Iris pigment epithelial cell (primary cell): ENCODE measurements at places on chromosomes 7 and 10.

DNA sequence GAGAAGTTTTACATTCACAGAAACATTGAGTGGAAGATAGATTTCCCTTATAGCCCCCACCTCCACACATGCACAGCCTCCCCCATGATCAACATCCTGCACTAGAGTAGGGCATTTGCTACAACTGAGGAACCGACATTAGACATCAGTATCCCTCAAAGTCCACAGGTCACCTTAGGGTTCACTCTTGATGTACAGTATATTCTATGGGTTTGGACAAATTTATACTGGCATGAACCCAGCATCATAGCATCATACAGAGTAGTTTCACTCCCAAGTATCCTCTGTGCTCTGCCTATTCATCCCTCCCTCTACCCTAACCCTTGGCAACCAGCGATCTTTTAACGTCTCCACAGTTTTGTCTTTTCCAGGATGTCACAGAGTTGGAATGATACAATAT lies 64.4 kb downstream of the VSTM4 start:
- no peak for DNase-seq

GRCh38 chr10:19983880-19984565 lies 167.8 kb downstream of the PLXDC2 start:
- no peak for DNase-seq

DNA sequence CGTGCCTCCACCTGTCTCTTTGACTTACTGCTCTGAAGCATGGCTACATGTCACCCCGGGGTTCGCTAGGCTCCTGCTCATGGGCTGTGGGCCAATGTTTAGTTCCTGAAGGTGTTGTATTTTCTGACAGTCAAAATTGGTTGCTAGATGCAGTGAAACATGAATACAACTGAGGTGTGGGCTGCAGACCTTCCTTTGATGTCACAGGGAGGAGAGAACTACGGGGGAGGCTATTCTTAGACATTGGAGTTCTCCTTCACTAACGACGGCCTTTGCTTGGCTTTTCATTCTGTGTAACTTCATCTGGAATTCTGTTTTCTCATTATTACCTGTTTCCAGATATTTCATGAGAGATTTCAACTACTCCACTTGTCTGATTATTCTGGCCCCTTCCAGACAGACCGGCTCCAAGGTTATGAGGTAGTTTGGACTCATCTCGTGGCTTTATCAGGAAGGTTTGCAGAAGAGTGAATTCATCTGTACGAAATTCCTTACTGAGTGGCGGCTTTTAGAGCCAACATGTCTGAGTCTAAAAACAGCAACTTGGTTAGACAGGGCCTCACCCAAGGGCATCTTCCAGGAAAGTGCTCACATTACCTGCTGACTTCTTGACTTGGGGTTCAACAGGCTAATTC lies 774.7 kb downstream of the SUGCT start:
- DNase-seq, result no peak

DNA sequence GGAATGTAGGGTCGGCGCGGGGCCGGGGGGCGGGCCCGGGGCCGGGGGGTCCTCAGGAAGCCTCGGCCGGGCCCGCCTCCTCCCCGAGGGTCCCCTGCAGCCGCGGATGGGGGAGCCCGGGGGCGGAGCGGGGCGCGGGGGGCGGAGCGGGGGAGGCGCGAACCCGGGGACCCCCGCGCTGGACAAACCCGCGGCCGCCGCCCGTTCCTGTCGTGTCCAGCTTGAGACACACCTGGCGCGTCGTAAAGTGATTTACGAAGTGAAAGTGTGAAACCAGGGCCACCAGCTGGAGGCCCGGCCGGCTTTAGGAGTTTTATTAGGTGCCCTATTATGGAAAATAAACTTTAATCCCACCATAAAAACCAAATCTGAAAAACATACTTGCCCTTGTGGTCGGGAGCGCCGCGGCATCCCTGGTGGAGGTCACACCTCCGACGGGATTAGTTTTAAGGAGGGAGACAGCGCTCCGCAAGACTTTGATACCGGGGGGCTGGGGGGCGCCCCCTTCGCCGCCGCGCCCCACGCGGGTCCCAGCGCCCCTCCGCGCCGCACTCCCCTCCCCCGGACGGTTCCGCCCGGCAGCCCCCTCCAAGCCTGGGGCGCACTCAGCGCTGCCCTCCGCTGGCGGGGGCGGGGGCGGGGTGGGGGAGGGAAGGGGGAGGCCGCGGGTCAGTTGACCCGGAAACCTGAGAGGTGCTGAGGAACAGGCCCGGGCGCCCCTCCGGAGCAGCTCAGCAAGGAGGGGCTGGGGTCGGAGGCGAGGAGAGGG lies 10.3 kb downstream of the MNX1 start:
- DNase-seq, result no peak

DNA sequence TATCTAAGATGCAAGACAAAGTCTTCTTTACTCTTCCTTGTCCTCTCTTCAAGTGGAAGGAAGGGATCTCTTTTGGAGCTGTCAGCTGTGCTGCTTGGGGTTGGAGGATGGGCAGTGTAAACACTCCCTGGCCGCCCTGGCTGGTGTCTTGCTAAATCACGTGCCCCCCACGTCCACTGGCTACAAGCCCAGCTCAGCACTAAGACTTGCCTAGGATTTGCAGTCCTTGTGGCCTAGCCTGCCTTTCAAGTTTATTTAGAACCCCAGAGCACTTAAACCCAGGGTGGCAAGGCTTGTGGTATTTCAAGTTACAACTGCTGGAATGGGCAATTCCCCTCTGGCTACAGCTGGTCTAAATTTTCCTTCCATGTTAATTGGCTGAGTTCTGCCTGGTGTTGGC lies 272.4 kb upstream of the MYO3A start:
- peak; percentile 11 for DNase-seq

- no peak for DNase-seq
Observed at GRCh38 chr7:7519056-7519455, 16.6 kb downstream of the COL28A1 start.

GRCh38 chr10:133059571-133059970 lies 28.2 kb upstream of the ADGRA1 start:
- DNase-seq, result no peak

GRCh38 chr10:127737563-127738511 lies 852 bp downstream of the FOXI2 start:
- no peak for DNase-seq

DNA sequence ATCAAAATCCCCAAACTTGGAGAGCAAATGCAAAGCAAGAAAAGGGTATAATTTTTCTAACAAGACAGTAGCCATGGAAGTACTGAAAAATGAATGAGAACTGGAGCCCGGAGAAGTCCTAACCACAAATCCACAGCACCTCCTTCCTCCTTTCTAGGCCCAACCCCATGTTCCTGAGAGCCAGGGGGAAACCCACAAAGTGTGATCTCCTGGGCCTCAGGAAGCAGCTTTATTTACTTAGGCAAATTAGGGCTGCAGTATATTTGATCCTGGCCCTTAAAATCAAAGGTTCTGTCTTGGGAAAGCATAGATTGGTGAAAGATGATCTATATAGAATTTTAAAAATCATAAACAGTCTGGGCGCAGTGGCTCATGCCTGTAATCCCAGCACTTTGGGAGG lies 103.0 kb downstream of the DOCK4 start:
- peak; percentile 94 for DNase-seq

- DNase-seq, result no peak
Observed at GRCh38 chr10:79483299-79483698, 29.0 kb upstream of the EIF5AL1 start.

DNA sequence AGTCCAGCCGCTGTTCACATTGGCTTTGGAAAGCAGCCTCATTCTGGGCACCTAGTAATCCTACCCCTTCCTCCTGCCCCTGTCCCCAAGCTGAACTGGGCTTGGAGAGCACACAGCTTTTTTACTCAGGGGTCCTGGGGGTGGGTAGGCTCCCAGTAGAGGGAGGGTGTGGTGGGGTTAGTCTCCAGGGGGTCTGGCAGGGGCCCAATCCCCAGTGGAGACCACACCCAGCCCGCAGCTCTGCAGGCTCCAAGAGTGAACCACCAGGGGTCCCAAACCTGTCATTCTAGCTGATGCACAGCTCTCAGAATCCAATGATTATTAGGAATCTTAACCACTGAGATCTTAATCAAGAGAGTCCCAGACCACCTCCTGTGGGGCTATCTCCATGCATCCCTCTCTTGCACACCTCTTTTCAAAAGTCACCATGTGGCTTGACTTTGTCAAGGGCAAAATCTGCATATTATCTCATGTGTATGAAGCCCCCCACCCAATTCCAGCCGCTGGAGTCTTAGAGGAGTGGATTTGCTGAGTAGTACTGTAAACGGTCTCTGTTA lies 2.7 kb downstream of the HOXA11 start:
- no peak for DNase-seq

GRCh38 chr7:159139202-159139601 lies 5.5 kb downstream of the VIPR2 start:
- DNase-seq, result no peak

- no peak for DNase-seq
Observed at GRCh38 chr7:112540839-112541577, 60.2 kb downstream of the LSMEM1 start.

DNA sequence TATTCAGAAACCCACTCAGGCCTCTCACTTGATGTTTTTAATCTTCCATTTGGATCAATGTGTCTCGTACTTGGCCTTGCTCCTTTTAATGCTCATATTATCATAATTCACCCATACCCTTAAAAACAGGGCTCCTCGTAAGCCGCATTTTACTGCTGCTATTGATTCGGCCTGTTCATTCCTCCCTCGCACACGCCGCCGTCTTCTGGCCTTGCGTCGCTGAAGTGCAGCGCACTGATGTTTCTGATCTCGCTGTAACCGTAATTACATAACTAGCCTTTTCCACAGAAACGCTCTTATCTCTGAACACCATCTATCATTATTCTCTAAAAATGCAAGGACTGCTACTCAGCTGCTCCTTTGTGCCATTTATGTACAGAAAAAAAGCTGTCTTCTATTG lies 544.5 kb upstream of the FOXK1 start:
- DNase-seq, result no peak

- DNase-seq, result no peak
Observed at GRCh38 chr10:28184810-28185209, 118.1 kb downstream of the MPP7 start.

GRCh38 chr10:36119455-36119854 lies 477.4 kb upstream of the FZD8 start:
- DNase-seq, result no peak

DNA sequence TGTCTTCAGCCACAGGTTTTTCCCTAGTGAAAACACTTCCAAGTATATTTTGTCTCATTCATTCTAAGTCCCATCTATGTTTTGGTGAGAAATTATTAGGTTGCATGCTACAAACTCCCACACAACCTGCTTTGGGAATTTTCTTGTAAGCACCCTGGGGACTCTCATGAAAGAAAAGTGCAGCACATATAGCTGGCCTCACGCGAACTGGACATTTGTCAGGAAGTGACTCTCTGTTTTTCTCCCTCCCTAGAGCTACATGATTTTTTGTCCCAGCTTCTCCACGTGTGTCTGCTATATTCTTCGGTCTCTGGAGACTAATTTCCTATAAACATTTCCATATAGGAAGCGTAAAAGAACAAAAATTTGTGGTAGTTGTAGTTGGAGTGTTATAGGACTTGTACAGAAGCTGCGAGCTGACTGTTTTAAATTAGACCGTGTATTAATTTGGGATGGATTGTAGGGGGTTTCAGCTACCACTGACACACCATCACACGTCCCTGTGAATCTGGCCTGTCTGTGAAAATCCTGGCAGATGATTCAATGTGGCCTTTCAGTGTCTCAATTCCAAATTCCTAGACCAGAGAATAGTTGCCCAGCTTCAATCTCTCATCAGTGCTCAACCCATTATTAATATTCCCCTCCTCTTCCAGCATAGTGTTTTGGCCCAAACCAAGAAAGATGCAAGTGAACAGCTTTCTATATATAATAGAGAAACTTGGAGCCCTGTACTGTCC lies 40.2 kb downstream of the ARL4A start:
- DNase-seq, result no peak

DNA sequence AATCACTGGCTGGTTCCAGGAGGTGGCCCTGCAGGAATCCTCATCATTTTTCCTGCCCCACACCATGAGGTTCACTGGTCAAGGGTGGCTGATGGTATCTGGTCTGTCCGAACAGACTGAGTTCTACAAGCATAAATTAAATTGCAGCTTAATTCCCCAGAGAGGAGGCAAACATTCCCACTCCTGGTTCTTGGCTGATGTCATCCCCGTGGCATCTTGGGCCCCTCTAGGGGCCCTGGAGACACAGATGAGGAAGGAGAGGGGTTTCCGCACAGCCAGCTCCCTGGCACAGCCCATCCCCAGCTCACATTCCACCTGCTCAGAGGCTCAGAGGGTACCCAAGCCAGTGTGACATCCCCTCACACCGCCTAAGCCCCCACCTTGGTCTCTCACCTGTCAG lies 5.3 kb upstream of the KLRG2 start:
- no peak for DNase-seq

DNA sequence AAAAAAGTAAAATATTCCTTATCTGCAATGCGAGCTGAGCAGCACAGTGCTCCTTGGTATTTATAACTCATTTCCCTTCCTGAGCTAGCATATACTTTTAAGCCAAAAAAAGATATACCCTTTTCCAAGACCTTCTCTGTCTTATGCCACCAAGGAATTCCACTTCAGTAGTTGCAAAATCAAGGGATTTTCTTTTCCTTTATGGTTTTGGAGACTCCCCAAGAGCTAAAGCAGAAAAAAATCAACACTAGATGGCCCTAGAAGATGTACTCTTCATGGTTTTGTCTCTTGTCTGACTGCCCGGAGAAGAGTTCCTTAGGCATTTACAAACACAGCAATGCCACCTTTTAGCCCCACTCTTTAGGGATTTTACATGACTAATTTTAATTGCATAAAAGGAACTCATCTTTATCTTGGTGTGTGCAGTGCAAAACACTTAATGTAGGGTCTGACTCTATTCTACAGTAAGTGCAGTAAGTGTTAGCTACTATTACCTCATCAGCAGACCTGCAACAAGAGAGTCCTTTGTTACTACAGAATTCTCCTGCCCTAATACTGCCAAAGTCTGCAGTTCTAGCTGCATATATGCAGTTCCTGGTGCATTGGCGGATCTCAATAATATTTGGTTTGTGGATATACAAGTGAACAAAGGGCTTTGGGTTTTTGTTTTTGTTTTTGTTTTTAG lies 443.3 kb downstream of the GFRA1 start:
- DNase-seq, result peak; percentile 73

DNA sequence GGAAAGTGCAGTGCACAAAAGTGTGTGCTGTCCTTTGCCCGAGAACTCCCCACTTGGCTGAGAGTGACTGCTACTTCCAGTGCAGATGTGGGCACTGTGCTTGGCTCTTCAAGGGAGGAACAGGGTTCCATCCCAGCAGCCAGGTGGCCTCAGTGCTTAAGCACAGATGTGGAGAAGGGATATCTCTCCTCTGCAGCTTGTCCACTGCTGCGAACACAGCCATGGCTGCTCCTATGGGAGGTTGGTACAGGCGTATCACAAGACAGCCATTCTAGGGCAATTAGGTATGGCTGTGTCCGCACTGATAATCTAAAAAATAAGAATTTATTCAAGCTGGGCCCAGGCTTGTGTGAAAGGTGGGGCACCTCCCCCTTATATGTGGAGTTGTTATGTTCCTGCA lies 66.6 kb downstream of the GLCCI1 start:
- DNase-seq, result no peak

GRCh38 chr7:28871631-28872030 lies 86.5 kb downstream of the TRIL start:
- DNase-seq, result no peak
